ENCODE measurements at places on chromosomes 2 and 18.
A peak's percentile ranks its signal among the peaks of the same experiment; 100 is the strongest.

DNA sequence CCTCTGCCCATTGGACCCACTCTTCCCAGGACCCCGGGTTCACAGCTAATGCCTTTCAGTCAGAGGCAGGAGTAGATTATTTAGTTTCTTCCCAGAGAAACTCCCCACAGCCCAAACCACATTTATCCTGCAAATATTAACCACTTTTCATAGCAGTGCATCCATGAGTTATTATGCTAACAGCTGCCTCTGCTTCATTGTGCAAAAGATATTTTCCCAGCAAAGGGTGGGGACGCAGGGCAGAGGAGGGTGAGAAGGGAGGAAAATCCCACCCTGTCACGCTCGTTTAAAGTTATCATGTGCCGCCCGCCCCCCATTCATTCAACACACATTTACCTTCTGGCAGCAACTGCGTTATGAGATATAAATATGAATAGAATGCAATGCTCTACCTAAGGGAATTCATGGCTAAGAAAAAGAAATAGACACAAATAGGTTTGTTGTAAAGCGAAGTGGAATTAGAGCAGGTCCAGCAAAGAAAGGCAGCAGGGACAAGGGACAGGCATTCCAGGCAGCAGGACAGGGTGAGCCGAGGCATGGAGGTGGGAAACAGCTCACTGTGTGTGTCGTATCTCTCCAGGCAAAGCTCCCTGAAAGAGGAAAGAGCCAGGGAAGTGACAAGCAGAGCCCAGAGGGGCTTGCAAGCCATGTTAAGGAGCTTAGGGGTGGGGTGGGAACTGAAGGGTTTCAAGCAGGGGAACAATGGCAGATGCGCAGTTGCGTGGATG is 46.3 kb upstream of the LTBP1 start:
- DNase-seq: no peak

GRCh38 chr2:10162586-10163497 is 40.3 kb downstream of the RRM2 start:
- DNase-seq: no peak

- DNase-seq: peak; percentile 71
These were observed at the start of gene EPB41L3 for GRCh38 chr18:5543773-5544389. Gene EPB41L3 (minus strand): TSS chr18:5543997. CDS start chr18:5489183, 54,814 bp downstream.

DNA sequence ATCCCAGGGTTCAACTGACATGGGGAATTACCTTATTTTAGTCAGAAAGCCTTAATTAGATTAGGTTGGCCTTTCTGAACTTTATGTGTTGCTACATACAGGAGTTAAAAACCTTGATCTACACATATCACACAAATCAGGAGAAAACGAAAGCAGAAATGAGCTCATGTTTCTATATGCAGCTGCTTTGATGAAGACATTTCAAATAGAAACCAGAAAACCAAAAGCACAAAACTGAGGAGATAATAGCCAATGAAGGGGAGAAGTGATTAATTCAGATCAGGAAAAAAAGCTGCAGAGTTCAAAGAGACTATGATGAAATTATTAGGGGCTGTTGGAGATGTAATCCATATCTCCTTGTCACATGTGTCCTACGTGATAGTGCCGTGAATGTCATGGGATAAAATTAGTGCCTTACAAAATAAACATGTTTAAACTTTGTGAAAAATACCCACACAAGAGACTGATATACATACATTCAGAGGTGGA is 255.0 kb downstream of the CAMKMT start:
- no peak for DNase-seq

DNA sequence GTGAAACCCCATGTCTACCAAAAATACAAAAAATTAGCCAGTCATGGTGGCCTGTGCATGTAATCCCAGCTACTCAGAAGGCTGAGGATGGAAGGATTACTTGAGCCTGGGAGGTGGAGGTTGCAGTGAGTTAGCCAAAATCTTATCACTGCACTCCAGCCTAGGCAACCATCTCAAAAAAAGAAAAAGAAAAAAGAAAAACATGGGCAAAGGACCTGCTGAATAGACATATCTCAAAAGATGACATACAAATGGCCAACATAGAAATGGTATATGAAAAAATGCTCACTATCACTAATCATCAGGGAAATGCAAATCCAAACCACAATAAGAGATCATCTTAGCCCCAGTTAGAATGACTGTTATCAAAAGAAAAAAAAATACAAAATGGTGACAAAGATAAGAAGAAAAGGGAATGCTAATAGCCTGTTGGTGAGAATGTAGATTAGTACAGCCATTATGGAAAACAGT is 1.4 kb upstream of the TGOLN2 start:
- DNase-seq: no peak

- no peak for DNase-seq
These were observed 101.4 kb upstream of the CELF4 start for GRCh38 chr18:37666991-37667390.

DNA sequence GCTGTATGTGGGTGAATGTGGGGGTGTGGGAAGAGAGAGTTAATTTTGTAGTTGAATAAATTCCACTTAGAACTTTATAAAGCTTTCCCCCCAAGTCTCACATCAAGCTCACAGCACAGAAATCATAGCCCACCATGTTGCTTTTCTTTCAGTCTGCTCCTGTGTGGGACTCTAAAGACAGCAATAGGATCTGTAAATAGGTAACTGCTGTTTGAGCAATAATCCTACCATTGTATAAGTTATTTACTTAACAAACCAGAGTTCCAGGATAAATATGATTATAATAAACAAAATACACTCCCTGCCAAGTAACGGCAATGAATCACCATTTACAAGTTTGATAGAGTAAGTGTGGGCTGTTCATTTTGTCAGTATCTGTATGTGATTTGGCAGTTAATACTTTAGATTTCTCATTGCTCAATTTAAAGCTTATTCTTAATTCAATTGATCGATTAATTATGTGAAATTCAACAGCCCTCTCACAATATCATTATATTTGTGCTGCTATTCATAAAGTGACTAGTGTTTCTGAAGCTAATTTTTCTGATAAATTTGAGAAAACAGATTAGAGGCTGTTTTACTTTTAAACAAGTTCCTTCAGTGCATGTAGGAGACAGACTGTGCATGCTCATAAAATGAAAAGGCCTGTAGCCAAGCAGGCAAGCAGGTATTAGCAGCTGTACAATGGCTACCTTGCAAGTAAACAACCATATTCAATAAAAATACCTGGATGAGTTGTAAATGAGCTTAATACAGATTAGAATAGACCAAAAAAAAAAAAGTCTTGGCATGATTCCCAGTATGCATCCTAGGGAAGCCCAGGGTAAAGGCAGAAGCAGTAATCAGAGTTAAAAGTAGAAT is 142.7 kb downstream of the PDE11A start:
- no peak for DNase-seq

GRCh38 chr2:103880081-103880834 is 973.7 kb upstream of the POU3F3 start:
- DNase-seq: no peak

DNA sequence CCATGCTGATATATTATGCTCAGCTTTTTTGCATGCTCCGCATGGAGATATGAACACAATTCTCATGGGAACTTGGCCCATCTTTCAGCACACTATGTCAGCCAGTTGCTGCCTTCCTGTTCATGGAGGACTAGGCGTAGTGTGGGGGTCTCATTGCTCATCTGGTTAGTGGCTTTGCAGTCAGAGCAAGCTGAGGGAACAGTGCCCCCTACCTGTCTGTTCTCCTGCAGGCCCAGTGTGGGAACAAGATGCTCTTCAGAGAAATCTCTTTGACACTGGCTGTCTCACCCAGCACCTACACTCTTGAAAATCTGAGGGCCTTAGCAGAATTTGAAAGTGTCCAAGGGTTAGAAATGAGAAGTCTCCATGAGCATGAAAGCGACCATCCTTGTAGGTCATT is 47.1 kb downstream of the SPTBN1 start:
- no peak for DNase-seq

DNA sequence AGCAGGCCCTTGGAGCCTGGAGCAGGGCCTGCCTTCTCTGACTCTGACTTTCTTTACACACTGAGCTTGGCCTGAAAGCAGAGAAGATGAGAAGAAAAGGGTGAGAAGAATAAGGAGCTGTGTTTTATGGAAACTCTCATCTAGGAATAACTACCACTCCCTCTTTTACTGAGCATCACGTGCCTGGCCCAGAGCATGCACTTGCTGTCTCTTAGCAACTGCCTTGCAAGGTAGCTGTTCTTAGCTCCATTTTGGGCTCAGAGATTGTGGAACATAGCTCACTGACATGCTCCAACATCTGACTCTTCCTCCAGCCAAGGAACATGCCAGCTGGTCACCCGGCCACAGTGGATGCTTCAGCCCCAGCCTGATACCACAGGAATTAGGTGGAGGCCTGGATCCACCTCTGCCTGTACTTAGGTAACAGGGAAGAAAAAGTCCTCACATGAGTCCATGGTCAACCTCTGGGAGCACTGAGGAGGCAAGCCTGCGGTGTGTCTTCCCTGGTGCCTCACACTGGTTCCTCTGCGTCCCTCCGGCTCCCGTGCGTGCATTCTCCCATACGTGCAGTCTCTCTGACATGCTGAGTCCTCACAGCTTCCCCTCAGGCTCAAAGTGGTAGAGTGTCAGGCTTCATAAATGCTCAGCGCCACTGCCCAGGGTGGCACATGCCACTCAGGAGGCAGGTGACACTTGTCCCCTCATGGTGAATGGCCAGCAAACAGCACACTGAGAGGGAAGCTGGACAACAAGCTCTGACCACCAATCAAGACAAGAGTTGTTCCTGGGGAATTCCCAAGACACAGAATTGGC is 35.7 kb downstream of the AMER3 start:
- peak; percentile 29 for DNase-seq

- DNase-seq: no peak
These were observed 91.8 kb downstream of the PDCL3 start for GRCh38 chr2:100654611-100655010.

- no peak for DNase-seq
These were observed 211.4 kb upstream of the SALL3 start for GRCh38 chr18:78768221-78768620.

DNA sequence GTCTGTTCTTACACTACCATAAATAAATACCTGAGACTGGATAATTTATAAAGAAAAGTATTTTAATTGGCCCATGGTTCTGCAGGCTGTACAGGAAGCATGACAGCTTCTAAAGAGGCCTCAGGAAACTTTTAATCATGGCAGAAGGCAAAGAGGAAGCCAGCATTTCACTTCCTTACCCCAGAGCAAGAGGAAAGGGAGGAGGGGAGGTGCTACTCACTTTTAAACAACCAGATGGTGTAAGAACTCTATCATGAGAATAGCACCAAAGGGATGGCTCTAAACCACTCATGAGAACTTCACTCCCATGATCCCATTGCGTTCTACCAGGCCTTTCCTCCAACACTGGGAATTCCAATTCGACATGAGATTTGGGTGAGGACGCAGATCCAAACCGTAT is 344.4 kb upstream of the SLC39A10 start:
- DNase-seq: no peak

GRCh38 chr2:187593697-187594096 is 39.5 kb upstream of the TFPI start:
- no peak for DNase-seq

DNA sequence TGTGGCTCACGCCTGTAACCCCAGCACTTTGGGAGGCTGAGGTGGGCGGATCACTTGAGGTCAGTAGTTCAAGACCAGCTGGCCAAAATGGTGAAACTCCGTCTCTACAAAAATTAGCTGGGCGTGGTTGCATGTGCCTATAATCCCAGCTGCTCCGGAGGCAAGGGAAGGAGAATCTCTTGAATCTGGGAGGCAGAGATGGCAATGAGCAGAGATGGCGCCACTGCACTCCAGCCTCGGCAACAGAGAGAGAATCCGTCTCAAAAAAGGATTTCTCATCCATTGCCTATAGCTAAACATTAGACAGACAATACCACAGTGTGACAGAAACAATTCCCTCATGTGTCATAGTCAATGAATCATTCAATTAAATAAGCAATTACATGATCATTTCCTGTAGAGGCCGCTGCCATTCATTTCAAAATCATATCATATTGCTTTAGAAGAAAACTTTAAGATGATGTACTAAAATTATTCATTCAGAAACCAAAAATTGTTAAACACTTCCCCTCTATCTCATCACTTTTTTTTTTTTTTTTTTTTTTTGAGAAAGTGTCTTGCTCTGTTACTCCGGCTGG is 69.5 kb upstream of the TGIF1 start:
- no peak for DNase-seq

DNA sequence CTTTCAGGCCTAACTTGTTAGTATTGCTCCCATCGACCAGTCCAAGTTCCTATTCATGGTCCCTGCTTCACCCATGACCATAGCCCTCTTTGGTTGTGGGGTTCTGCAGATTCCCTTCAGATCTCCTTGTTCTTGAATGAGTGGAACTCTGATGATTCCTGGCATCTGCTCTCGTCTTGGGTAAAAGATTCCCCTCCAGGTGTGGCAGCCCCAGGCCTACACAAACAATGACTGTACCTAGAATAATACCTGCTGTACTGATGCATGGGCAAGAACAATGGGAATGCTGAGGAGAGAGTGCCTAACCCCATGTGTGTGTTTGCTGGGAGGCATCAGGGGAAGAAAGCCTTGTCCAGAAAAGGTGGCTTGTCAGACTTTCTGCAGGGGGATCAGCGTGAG is 39.2 kb upstream of the MRPL19 start:
- no peak for DNase-seq

DNA sequence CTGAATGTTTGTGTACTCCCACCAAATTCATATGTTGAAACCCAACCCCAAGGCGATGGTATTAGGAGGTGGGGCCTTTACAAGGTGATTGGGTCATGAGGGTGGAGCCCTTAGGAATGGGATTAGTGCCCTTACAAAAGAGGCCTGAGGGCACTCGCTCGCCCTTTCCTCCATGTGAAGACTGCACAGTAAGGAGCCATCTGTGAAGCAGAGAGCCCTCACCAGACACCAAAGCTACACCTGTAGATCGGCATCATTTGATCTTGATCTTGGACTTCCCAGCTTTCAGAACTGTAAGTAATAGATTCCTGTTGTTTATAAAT is 62.9 kb upstream of the FZD7 start:
- DNase-seq: no peak

DNA sequence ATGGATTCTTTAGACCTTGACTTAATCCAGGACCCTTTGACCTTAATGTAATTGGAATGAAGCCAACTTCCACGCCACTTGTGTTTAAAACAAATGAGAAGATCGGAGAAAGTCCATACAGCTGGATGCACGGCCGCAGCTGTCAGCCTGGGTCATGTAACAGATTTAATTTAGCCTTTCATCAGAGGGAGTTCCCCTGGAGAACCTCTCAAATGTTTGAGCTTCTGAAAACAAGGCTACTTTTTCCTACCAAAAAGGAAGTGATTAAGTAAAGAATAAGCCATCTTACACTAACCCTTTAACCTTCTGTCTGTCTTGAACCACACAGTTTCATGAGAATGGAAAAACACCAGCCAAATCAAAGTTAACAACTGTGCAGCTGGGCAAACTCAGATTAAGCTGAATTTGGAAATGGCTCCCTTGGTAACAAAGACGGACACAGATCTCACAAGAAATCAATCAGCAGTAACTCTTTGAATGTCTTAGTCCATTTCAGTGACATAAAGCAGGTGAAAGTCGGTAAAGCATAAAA is 103.6 kb downstream of the DOCK10 start:
- no peak for DNase-seq

- DNase-seq: no peak
These were observed 88.8 kb upstream of the ASB18 start for GRCh38 chr2:236352761-236353593.

- no peak for DNase-seq
These were observed 248.8 kb downstream of the MREG start for GRCh38 chr2:215764441-215765048.

GRCh38 chr18:23270986-23271680 is 135.8 kb downstream of the CABLES1 start:
- DNase-seq: no peak

GRCh38 chr2:197011801-197012641 is 85.5 kb upstream of the PGAP1 start:
- DNase-seq: no peak

GRCh38 chr2:73107211-73107926 is 5.4 kb downstream of the RAB11FIP5 start:
- no peak for DNase-seq

- no peak for DNase-seq
These were observed 8.5 kb downstream of the HES6 start for GRCh38 chr2:238231251-238231793.
